Stimulated activated CD4-positive, alpha-beta T cell treated with anti-CD3 and anti-CD28 coated beads, Interleukin-1b, Interleukin-23, amount 100 ng/mL, for 1 hour (primary cell): ENCODE measurements at places on chromosomes 3 and 15.

DNA sequence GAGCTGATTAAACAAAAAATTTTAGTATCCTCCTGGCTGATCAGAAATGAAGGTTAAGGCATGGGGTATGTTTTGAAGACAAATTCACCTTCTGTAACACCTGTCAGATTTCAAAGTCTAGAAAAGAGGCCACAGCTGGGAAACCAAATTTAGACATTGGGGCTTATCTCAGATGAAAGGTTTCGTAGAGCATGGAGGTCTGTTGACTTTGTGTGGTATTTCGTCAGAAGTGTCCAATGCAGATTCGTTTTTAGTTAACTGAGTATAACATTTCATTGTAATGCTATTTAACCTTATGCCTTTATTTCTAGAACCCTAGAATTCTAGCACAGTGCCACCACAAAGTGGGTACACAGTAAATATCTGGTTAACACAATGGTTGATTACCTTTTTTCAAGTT is 61.7 kb downstream of the FNDC3B start:
- no peak for DNase-seq

DNA sequence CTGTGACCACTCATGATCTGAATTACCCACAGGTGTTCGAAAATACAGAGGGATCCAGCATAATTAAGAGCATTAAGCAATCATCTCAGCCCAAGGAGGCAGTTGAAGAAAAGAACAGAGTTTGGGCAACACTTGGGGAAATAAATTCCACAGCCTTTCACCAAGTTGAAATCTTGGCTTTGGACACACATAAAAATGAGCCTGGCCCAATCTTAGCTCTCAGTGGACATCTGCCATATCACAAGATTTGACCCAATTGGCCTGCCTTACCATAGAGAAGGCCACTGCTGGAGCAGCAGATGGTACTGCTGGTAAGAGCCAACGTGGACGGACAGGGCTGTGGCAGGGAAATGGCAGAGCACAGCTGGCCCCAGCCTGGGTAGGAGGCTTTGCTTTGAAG is 13.0 kb downstream of the FOXP1 start:
- no peak for DNase-seq

DNA sequence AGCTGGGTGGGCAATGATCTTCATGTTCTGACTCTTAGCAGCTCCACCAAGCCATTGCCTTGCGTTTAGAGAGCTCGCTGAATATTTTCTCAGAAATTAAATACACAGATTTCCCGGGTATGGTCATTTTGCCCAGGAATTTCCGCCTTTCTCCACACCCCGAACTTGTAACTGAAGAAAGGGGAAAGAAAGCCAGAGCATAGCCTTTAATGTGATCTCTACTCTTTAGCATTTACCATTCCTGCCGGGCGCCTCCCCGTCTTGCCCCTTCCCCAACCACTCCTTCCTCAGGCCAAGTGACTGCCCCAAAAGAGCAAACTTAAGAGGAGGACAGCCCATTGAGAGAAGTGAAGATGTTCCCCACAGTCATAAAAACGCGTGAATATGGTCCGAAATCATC is 53.1 kb downstream of the LMCD1 start:
- DNase-seq, result no peak

DNA sequence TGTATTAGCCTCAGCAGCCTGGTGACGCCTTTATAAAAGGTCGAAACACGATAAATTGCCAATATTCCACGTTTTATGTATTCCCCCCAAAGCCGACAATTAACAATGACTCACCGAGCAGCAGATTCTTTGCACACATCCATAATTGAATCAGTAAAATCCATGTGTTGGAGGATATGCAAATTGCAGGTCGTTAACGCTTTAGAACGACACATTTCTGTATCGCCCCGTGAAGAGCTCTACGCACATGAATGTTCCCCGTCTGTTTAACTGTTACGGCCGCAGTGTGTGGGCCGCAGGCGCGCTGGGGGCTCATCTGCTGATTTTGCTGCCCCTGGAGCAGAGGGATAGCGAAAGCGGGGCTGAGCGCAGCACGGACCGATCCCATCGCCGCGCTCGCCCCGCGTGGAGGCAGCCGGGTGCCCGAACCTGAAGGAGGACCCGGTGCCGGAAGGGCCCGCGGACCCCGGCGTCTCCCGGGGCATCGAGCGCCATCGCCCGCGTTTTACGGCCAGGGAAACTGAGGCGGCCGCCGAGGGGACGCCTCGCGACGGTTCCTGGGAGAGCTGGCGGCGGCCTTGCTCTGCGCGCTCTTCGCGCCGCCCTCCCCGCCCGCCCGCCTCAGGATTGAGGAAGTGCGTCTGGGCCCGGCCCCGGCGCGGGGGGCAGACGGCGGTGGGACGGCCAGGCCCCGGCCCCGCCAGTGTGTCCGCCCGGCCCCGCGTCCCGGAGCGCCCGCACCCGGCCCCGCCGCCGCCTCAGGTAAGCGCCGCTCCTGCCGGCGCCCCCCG is at the start of gene LRRK1:
Gene LRRK1 (plus strand): TSS at position 668 of the 791 bp plus-strand sequence. CDS start 5,276 bp downstream, outside the sequence.
- DNase-seq, result no peak

DNA sequence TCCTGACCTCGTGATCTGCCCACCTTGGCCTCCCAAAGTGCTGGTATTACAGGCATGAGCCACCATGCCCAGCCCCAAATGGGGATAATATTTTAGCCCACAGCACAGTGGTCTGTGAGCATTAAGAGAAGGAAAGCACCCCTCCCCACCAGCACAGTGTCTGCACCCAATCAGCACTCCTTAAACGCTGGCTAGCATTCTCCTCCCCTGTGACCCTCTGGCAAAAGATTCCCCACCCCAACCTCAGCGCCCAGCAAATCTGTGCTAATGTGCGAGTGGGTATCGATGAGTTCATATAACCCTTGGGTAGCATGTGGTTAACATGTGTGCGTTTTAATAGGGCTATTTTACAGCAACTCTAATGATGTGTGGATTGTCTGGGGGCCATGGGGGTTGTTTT is 18.3 kb upstream of the EPHB3 start:
- no peak for DNase-seq

DNA sequence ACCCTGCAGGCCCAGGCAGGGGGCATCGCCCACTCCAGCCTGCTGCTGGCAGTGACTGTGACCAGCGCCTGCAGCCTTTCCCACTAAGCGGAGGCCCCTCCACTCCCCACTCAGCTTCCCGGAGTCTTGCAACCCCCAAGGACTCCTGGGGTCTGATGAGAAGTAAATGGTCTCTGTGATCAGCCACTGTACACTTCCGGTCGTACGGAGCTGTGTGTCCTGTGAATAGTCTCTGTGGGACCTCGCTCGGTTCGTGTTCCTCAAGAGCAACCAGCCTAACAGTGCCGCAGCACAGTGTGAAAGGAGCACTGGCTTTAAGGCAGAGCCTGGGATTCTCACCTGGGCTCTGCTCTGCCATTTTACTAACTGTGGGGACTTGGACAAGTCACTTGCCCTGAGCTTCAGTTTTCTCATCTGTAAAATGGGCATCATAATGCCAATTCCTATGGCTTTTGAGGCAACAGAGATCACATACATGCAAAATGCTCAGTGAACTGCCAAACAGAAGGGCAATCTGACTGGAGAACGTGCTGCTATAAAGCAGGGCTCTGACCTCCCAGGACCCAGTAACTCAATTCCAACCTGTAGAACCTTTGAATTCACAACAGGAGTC is 26.7 kb downstream of the TMEM43 start:
- no peak for DNase-seq

DNA sequence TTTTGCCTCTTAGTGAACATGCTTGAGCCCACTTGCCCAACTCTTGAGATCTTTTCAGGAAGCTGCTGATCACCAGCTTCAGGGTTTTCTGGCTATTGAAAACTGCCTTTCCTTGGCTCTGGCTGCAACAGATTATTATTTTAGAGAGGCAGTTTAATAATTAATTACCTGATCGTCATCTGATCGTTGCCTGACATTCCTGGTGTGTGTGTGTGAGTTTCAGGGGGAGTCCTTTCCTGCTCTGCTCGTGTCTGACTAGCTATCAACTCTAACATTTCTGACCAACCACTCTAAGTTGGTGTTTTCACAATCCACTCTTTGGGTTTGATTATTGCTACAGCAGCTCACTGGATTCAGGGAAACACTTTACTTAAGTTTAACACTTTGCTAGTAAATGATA is 84.3 kb upstream of the SPATA16 start:
- DNase-seq, result no peak

DNA sequence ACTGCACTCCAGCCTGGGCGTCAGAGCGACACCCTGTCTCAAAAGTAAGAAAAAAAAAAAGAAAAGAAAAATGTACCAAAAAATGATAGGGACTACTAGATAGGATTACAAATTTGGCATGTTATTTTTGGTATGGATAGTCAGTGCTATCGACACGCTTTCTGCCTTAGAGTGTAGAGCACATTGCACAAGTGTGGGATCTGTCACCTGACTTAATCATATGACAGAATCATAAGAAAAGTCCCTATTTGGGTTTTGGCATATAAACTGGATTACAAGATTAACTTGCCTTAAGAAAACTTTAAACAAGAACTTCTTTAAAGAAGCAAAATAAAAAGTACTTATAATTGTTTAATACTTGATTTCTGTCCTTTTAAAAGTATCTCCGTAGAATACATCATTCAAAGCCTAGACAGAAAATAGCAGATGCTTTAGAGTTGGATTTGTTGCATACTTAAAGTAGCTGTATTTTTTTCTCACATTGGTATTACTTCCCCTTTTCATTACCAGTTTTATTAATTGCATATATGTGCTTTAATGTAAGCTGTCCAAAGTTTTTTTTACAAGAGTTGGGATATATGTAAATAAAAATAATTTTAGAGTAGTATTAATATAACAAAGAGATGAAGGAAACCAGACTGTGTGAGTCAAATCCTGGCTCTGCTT is 7.8 kb downstream of the ATP6V1A start:
- no peak for DNase-seq

DNA sequence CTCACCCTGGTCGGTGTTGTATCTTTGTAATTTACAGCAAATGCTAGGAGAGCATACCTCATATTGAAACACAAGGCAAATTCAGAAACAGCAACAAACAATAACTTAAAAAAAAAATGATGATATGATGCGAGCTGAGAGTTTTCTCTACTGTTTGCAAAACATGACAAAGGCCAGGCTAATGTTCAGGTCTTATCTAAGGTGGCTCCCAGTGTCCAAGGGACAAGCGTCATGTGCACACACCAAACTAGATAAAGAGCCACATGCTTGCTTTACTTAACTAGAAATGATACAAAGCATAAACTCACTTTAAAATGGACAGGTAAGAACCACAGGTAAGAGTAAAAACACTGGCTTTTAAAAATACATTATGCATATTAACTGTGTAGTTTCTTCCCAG is 375.9 kb downstream of the FOXP1 start:
- no peak for DNase-seq

- no peak for DNase-seq
These were observed 135.2 kb downstream of the CHSY1 start for GRCh38 chr15:101116681-101116976.

GRCh38 chr3:161838021-161838420 is 341.4 kb downstream of the OTOL1 start:
- DNase-seq, result no peak

GRCh38 chr15:72112116-72112515 is 5.8 kb downstream of the MYO9A start:
- no peak for DNase-seq

- DNase-seq, result no peak
These were observed 343.5 kb downstream of the FOXP1 start for GRCh38 chr3:71240034-71240433.

DNA sequence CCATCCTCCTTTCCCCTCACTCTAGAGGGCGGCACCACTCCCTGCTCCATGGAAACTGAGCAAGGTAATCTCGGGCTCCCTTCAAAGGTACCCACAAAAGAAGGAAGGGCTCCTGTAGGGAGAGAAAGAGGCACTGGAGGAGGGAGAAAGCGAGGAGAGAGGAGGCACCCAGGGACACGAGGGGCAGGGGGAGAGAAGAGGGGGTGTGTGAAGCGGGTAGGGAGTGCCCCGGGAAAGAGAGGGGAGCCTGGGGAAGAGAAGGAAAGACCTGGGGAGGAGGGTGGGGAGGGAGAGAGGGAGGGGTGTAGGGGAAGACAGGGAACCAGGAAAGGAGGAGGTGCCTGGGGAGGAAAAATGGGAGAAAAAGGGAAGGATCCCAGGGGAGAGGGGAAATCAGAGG is 523 bp downstream of the VILL start:
- no peak for DNase-seq

GRCh38 chr15:29465816-29466215 is 196.2 kb upstream of the NSMCE3 start:
- DNase-seq, result no peak

DNA sequence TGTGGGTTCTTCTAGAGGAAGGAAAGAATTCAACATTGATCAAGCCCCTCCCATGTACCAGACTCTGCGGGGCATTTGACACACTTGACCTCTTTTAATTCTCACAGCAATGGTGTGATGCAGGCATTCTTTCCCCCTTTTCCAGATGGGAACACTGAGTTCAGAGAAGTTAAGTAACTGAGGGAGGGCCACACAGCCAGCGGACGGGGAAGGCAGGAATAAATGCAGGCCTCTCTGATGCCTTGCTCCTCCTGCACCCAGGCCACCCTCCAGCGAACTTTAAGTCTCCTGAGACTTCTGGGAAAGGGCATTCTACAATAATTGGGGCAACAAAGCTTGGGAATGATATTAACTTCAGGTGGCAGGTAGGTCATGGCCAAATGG is 227.4 kb downstream of the UACA start:
- DNase-seq, result no peak

- no peak for DNase-seq
These were observed 78.7 kb upstream of the TTBK2 start for GRCh38 chr15:42999201-42999779.

GRCh38 chr3:1318296-1319005 is 225.6 kb downstream of the CNTN6 start:
- no peak for DNase-seq

DNA sequence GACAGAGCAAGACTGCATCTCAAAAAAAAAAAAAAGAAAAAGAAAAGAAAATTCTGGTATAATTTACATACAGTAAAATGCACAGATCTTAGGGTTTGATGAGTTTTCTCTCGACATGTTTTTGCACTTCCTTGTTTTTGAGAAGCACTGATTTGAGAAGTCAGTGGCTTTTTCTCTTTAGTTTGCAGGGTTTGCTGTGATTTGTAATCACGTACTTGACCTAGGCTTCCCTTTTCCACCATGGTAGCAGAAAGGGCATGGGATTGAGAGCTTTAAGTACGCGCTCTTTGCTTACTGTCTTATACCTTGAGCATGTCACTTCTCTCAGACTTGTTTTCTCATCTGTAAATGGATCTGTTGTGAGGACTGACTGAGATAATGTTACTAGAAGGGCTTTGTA is 4.1 kb downstream of the VHL start:
- no peak for DNase-seq
